ENCODE measurements at places on chromosomes 13 and 19.

GRCh38 chr13:32086791-32087441 is 55.3 kb downstream of the FRY start:
- DNase-seq: no peak

- DNase-seq: no peak
Observed at GRCh38 chr13:96397807-96398206, 307.9 kb downstream of the HS6ST3 start.

- no peak for DNase-seq
Observed at GRCh38 chr19:47414469-47414868, 4.9 kb downstream of the MEIS3 start.

DNA sequence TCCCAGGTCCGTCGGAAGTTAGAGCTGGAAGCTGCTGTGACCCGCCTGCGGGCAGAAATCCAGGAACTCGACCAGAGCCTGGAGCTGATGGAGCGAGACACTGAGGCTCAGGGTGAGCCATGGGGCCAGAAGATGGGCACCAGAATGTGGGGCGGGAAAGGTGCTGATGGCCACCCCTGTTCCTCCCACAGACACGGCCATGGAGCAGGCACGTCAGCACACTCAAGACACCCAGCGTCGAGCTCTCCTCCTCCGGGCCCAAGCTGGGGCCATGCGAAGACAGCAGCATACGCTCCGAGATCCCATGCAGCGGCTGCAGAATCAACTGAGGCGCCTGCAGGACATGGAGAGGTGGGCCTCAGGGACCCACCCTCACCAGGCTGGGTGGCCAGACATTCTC is 2.5 kb downstream of the HAUS5 start:
- DNase-seq: no peak

- DNase-seq: no peak
Observed at GRCh38 chr19:15399234-15399515, 19.6 kb upstream of the AKAP8 start.

- DNase-seq: no peak
Observed at GRCh38 chr19:46550684-46551083, 50.4 kb upstream of the CALM3 start.

DNA sequence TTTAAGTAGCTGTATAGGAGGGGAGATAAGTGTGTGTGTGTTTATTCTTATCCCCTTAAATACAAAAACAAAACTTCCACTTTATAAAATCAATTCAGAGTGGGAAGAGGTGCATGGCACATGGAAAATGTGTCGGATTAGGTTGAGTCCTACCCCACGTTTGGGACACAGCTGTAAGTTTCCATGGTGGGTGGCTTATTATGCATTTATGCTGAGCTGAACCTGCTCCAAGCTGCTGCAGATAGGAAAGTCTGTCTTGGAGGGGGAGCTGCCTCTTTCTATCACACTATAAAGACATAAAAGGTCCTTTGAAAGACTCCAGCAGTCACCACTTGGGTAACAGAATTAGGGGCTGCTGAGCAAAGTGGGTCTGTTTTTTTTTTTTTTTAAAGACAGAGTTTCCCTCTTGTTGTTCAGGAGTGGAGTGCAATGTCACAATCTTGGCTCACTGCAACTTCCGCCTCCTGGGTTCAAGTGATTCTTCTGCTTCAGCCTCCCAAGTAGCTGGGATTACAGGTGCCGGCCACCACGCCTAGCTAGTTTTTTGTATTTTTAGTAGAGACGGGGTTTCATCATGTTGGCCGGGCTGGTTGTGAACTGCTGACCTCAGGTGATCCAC is 15.2 kb downstream of the ACTN4 start:
- DNase-seq: no peak

DNA sequence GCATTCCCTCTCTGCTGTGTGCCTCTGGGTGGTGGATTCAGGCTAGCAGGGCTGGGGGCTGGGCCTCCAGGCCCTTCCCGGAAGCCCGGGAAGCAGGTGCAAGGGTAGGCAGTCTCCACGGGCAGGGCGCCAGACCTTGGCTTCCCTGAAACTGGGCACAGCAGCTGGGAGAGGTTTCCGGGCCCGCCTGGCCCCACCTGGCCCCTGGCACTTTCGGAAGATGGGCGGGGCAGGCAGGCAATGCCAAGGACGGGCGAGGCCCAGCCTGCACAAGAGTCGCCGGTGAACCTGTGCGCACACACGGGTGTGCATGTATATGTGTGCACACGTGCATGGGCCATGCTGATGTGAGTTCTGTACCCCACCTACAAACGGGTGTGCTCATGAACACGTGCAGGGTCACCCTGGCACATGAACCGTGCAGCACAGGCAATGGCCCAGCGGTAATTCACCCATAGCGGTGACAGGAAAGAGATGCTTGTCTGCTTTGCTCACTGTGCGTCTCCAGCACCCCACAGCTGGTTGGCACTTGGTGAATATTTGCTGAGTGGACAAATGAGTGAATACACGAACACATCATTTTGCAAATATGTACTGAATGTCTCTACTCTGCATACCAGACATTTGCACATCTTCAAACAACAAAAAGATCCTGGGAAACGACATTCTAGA is 15.3 kb downstream of the GADD45B start:
- DNase-seq: peak; percentile 89

- peak; percentile 66 for DNase-seq
Observed at GRCh38 chr19:21568816-21569493, 63.6 kb downstream of the ZNF429 start.

All from non-pigmented ciliary epithelial cell (primary cell).